ENCODE measurements at places on chromosomes 1 and 21.
A peak's percentile ranks its signal among the peaks of the same experiment; 100 is the strongest.

GRCh38 chr1:85459290-85459689, 5.7 kb downstream of the DDAH1 start:
- DNase-seq: no peak

DNA sequence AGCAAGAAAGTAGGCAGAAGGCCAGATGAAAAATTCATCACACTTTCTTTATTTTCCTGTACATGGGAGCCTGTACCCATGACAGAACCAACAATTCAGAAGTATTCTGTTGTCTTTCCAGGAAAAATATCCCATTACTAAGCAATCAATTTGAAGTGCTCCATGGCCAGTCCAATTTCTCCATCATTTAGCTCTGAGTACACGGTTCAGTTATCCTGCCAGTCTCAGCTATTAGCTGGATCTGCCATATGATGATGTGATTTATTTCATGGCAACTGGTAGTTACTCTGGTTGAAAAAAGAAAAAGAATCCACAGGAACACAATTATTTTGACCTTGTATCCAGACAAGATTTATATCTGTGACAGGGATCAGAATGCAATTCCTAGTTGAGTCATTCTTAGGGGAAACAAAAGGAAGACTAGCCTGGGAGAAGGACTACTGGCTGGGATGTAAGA, 70.6 kb upstream of the GORAB start:
- DNase-seq: no peak

DNA sequence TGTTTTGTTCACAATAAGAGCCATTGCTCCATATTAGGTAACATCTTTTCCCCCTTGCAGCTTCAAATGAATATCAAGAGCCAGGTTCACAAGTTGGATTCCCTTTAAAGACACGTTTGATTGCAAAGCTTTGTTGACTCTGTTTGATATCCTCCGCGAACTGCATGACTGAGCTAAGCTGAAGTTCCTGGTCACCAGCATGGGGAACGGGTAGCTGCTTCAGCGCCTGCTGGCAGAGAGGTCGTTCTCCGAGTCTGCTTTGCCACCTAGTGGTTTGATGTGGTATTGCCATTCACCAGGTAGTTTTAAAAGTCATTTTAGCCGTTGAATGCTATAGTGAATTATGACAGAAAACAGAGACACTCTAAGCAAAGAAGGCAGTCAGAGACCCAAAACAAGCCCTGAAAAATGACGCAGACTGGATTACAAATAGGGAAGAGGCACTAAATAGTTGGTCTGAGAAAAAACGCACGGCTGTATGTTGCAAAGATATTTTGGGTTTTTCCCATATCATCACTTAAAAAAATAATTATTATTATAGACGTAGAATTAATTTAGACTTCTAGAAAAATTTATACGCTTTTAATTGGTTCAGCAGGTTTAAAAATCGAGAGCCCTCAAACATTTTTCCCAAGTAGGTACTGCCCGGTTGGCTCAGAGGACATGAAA, 193.5 kb upstream of the FMN2 start:
- peak; percentile 87 for DNase-seq

DNA sequence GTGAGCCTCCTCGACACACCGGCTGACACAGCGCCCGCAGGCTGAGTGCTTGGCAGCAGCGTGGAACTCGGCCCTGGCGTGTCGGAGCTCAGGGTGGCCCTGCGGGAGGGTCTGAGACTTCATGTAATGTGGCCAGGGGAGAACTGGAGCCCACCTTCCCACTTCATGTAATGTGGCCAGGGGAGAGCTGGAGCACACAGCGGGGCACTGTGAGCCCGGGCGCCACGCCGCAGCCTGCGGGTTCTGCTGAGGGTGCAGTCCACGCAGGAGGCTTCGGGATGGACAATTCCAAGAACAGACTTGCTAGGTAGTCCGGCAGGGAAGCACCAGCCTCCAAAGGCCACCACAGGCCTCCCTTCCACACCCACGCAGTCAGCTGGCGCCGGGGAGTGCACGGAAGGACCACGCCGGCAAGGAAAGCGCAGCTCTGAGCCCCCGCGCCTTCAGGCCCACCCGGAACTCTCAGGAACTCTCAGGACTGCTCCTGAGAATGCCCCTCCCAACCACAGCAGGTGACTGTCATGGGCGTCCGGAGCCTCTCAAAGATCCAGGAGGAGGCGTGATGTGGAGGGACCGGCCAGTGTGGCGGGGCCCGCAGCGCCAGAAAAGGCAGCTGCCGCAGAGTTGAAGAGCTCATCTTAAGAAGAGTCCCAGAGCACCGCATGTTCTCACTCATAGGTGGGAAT, 19.3 kb upstream of the ADARB1 start:
- DNase-seq: no peak

DNA sequence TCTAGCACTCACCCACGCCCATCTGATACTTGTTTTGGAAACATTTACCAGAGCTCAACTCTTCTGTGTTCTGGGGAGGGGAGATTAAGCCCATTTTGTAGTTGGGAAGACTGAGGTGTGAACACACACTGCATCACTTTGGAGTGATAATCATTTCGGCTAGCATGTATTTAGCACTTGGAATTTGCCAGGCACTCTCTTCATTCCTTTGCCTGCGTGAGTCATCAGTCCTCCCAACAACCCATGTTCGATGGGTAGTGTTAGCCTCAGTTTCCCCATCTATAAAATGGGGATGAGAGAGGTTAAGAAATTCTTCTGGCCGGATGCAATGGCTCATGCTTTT, 182.8 kb upstream of the TMEM51 start:
- no peak for DNase-seq

DNA sequence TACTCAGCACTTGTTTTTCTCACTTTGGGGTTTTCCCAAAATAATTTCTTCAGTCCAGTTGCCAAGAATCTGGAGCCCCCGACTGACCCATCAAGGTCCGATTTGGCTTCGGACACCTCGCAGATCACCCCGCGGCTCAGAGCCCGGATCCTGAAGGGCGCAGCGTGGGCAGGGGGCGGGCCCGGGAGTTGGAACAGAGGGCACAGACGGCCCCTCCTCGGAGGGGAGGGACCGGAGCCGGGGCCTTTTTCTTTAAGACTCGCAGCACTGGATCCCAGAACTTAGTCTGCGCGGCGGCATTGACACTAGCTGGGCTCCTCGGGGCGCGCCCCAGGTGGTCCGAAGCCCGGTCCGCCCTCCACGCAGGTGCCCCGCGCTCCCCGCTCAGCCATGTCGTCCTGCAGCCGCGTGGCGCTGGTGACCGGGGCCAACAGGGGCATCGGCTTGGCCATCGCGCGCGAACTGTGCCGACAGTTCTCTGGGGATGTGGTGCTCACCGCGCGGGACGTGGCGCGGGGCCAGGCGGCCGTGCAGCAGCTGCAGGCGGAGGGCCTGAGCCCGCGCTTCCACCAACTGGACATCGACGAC, at the start of gene CBR3:
TSS of gene CBR3 (plus strand) at position 277 of the 588 bp plus-strand sequence. CDS start at position 391, 114 bp downstream.
- DNase-seq: peak; percentile 42

DNA sequence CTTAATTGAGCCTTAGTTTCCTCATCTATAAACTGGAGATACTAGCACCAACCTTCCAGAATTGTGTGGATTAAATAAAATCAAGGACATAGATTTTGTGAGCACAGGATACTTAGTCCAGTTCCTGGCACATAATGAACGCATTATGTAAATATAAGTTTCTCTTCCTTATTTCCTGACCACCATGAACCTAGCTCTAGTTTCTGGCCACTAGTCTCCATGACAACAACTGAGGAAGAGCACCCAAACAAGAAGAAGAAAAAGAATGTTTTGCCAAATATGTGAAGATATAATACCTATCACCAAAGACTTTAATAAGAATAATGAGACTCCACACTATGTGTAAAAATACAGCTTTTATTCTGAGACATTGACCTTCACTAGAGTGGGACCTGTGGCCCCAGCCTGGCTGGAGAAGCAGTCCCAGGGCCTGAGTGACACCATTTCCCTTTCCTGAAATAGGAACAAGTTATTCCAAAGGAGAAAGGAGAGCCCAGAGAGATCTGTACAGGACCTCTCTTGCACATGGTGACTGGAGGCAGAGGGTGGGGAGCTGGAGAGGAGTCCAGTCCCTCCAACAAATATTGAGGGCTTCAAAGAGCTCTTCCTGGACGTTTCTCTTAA, 940 bp upstream of the USF1 start:
- peak; percentile 84 for DNase-seq
